ENCODE measurements at places on chromosomes 13 and 19.

DNA sequence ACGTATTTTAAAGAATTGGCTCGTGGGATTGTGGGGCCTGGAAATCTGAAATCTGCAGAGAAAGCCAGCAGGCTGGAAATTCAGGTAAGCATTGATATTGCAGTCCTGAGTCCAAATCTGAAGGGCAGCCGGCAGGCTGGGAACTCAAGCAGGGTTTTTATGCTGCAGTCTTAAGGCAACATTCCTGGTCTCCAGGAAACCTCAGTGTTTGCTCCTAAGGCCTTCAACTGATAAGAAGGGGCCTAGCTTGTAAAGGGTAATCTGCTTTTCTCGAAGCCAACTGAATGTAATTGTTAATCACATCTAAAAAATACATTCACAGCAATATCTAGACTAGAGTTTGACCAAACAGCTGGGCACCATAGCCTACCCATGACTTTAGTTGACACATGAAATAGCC is 154.4 kb downstream of the EFNB2 start:
- no peak for DNase-seq

GRCh38 chr13:35475960-35476943 is at the start of gene MAB21L1:
TSS of gene MAB21L1 (minus strand) at chr13:35476689. CDS start at chr13:35476138, 551 bp downstream.
- DNase-seq = peak; percentile 96

DNA sequence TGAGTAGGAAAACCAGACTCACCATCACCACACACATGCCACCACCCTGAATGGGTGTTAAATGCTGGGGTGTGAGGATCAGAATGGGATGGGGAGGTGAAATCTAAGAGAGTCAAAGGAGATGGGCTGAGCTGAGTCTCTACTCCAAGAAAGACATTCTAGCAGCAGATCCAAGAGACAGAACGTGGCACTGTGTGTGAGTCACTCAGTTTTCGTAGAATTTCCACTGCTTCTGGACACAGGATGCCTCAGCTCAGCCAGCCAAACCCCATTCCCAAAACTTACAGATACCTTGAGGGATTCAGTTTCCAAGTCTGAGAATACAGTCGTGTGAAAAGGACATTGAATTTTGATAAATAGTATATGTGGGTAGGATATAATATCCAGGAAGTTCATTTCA is 7.3 kb upstream of the CYP2A7 start:
- no peak for DNase-seq

- DNase-seq = no peak
Observed at GRCh38 chr13:45781553-45782326, 69.8 kb downstream of the SIAH3 start.

DNA sequence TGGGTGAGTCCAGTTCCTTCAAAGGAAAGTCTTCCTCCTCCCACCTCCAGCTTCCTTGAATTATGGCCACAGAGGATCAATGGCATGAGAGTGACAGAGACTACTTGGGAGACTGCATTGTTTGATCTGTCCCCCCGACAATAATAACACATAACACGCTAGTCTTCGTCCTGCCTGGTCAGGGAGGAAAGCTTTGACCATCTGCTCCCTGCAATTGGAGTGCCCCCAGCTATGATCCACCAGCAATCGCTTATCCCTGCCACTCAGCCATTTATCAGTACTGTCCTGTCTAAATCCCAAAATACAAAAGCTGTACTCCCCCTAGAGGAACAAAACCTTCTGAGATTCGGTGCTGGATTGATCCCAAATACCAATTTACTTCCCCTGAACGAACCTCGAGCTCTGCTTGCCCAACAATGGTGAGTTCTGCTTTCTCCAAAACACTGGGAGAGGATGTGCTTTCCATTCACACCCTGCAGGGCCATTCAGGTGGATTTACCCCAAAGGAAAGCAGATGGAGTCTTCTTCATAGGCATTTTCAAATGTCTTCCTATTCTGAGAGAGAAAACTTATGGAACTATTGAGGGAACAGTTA is 466.7 kb downstream of the TSHZ3 start:
- DNase-seq = no peak

- DNase-seq = no peak
Observed at GRCh38 chr13:99227909-99228688, 27.4 kb downstream of the UBAC2 start.

DNA sequence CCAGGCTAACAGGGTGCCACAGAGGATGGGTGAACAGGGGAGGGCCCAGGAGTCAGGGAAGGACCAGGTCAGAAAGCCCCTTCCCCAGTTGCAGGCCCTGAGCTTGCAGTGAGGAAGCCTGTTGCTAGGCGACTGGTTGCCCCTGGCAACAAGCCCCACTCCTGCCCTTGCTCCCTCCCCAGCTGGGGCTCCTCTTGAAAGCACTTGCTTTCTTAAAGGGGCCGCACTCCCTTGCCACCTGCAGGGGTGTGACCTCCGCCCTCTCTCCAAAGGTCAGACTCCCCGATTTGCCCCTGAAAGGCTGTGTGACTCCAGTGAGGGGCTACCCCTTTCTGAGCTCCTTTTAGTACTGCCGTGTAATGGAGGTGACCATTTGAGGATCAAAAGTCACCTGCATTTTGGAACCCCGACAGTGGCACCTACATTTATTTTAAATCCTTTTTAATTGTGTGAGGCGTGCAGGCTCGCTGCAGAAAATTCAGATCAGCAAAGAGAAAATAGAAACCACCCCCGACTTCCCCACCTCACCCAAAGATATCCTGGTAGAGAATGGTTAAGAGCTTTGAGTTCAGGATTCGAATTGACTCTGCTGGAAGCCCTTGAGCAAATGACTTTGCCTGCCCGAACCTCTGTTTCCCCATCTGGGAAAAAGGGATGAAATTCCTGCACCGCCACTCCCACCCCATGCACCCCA is 4.8 kb downstream of the FCHO1 start:
- DNase-seq = no peak

- DNase-seq = no peak
Observed at GRCh38 chr13:26973946-26974345, 197.7 kb downstream of the USP12 start.

DNA sequence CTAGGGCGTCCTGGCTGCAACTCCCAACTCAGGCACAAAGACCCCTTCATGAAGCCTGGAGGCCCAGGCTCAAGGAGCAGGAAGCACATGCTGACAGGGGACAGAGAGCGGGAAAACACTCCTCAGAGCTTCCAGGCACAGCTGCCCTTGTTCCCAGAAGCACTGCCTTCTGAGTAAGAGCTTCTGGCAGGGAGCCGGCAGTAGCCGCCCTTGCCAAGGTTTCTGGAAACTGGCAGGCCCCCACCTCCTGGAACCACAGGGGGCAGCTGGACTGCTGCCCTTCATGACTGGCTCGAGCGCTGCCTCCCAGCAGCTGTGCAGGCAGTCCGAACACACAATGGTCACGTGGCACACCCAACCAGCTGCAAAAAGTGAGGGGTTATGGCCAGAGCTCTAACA is 33.6 kb upstream of the EPHX3 start:
- DNase-seq = peak; percentile 21
